ENCODE measurements at places on chromosomes 5 and 9.

- no peak for DNase-seq
Observed at GRCh38 chr5:14155075-14155474, 11.9 kb downstream of the TRIO start.

- DNase-seq, result no peak
Observed at GRCh38 chr5:95962785-95963184, 1.1 kb upstream of the ELL2 start.

DNA sequence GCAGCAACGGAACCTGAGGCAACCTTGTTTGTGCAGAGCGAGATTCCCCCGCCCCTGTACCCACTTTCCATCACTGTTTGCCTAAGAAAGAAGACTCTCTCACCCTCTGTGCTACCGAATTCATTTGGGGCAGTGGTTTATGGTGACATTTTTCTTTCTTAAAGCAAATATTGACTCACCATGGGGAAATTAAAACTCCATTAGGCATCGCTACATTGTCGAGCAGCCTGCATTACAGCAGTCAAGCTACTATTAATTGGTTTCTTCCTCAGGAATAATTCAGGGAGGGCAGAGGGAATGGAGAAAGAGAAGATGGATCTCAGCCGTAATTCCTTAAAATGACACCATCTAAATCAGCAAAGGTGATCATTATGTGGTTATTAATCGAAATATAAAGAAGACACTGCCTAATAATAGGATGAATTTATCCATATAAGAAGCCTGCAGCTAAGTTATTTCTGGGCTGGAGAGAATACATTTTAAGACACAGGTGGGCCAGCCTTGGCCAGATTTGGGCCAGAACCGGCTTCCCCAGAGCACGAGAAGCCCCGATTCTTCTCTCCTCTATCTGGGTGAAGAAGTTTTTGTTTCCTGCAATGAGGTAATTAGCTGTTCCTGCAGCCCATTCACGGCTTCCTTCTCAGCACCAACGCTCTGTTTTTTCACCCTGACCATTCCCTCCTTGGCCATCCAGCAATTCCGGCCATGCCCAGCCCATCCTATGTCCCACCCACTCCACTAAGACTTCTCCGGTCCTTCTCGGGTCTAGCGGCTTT, 16.8 kb downstream of the CFAP77 start:
- no peak for DNase-seq

DNA sequence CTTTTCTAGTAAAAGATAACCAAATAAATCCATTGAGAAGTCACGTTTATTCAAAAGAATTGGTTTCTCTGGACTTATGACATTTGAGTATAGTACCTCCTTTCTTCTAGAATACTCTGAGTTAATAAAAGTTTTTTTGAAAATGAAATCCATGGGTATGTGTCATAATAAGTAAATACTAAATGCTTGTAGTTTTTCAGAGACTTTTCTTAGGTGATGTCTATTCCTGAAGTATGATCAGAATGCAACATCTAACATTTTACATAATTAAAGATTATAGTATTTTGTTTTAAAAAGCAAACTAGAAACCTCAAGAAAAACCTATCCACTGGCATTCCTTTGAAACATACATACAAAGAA, 63.2 kb downstream of the NFIB start:
- DNase-seq, result no peak

- DNase-seq, result no peak
Observed at GRCh38 chr5:79464278-79464677, 49.7 kb downstream of the HOMER1 start.

DNA sequence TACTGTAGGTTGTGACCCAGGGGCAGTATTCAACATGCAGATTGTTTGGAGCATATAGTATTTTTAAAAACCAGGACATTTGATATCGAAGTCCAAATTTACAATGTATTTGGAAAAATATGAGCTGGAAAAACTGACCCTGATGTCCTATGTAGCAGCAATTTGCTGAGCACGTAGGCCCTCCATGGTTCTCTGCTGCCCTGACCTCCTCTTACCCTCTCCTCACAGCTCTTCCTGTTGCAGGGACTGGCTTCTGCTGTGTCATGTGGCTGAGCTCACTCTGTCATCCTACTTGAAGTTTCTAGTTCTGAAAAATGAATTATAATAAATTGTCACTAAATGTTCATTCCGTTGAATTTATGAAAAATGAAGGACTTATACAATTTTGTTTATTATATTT, 4.1 kb upstream of the ASPN start:
- no peak for DNase-seq

DNA sequence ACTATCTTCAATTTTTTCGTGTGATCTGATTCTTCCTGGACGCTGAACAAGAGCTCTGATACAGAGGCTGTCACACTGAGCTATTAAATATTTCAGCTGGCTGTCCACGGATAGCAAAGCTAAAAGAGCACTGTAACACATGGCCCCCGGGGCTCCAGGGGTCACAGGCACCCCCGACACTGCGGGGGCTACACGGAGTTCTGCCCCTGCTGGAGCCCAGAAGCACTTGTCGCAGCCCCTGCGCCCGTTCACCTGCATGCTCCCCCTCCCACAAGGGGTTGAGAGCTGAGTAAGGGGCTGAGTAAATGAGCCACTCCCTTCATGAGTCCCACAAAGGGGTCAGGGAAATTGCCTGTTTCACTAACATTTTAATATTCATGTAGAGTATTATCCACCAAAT, 316.3 kb downstream of the TMEM167A start:
- DNase-seq, result no peak

DNA sequence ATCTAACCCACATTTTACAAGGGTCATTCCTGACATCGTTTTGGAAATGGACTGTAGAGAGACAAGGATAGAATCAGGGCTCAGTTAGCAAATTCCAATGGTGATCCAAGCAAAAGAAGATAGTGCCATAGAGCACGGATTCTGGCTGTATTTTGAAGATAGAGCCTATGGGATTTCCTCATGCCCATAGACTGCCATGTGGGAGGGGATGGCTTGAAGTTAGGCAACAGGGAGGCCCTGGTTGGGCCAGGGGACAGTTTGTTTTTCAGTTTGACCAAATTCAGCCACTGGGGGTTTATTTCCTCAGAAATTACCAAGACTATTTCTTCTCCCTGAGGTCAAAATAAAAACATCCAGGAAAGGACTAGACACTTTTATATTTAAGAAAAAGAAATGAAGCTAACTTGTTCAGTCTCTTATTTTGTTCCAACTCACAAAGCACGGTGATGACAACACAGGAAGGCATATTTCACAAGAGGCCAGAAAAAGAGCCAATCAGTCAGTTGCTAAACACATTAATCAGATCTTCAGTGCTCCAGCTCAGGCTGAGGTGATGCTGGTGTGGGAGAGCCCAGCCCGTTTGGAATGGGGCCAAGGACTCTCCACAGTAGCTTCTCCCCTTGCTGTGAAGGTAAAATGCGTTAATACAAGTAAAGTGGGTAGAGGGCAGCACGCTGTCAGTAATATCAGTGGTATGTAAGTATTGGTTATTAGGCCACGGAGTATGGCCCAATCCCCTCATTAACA, 4.4 kb upstream of the DCTN4 start:
- DNase-seq, result no peak

DNA sequence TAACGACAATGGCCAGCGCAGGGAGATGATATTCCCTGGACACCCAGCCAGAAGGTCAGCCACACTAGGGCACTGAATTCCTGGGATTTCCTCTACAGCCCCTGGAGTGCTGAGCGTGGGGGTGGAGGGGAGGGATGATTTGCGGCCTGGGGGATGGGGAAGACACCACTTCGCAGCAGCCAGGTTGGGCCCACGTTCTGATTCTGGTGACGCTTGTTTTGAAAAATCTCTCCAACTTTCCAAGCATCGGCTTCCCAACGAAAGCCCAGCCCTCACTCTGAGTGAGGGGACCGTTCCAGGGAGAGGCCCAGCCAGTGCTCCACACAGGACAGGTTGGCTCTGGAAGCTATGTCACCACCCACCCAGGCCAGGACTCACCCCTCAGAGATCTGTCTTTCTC, 5.4 kb downstream of the GFPT2 start:
- no peak for DNase-seq

- DNase-seq, result no peak
Observed at GRCh38 chr5:159902444-159903121, 13.7 kb upstream of the ADRA1B start.

DNA sequence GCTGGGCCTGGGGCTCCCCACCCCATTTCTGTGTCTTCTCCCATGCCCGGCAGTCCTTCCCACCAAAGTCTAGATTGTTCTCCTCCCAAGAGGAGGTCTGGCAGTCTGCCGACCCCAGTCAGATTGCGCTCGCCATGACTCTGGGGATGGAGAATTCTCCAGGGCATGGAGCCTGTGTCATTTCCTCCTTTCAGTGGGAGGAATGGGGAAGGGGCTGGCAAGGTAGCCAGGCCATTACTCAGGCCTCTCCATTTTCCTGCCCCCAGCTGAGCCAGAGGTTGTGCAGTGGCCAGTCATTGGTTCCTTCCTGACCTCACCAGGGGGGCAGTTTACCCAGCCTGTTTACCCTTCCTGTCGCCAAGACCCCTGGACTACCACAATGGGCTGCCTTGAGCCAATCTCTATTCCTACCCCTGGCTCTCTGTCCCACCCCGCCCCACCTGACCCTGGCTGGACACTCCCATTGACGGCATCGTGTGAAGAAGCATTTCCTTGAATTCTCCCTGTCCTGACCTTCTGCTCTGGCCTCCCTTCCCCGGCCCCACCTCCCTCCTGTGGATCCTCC, 628 bp downstream of the SYNPO start:
- no peak for DNase-seq

DNA sequence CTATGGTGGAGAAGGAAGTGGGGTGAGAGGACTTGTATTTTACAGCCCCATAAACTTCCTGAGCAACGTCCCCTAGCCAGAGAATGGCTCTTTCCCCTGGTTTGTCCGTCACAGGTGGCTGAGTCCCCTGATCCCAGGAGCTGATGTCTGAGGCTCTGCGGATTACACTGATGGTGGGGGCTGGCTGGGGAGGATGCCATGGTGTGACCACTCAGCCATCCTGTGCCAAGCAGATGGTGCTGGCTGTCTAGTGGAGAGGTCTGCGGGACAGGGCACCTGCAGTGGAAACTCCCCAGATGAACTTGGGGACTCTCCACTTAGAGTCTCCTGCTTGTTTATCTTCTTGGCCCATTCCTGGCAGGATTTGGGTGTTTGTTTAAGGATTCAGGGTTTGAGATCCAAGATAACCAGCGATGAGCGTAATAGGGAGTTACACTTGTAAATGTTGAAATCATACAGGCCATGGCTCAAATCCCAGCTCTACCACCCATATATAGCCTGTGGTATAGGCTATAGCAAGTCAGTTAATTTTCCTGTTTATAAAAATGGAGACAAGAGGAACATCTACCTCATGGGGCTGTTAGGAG, 4.7 kb upstream of the PTGS1 start:
- no peak for DNase-seq
